ENCODE measurements at places on chromosomes 1 and 21.

DNA sequence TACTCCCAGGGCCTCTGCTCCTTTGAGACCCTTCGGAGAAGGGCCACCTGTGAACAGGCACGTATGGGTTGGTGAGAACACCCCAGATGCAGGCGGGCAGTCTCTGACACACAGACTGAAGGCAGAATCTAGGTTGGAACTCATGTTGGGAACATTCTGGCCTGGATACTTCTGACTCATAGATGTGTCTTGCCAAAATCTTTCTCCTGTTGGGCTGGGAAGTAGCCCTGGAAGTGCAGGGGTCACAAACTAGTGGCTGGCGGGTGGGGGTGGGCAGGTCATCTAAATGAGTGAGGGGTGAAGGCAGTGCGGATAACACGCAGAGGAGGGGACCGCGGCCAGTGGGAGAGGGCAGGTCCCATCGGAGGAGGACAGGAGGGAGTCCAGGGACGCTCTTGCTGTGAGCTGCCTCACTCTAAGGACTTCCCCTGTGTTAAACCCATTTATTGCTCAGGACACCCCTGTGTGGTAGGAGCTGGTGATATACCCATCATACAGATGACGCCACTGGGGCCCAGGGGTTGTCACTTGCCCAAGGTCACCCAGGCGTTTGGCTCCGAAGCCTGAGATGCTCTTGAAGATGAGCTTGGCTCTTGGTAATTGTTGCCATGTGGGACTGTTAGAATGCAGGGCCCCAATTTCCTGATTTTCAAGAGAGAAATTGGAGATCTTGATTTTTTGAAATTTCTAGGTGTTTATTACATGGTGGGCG is 181.0 kb downstream of the PTPRU start:
- no peak for DNase-seq

GRCh38 chr21:16117851-16118590 is 388.2 kb downstream of the USP25 start:
- DNase-seq: no peak

DNA sequence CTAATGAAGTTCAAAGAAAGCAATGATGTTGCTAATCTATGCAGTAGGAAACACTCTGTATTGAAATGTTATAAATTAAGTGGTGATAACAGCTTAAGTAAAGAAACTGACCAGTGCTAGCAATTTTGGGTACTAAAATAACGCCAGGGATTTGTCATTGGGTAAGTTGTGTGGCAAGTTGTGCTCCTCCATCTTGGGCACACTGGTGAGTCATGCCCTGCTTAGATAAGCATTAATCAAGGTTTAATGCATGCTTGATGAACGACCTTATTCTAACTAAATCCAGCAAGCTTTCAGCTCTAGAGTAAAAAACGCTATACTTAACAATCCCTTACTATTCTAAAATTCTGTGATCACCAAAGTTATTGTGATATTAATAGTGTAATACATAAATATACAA is 25.2 kb downstream of the VAMP4 start:
- no peak for DNase-seq

- no peak for DNase-seq
Observed at GRCh38 chr1:74812180-74812541, 79.2 kb downstream of the TYW3 start.
